ENCODE measurements at places on chromosomes 6 and 20.

- DNase-seq: no peak
Measured at GRCh38 chr6:162917506-162917905, 189.7 kb downstream of the PACRG start.

DNA sequence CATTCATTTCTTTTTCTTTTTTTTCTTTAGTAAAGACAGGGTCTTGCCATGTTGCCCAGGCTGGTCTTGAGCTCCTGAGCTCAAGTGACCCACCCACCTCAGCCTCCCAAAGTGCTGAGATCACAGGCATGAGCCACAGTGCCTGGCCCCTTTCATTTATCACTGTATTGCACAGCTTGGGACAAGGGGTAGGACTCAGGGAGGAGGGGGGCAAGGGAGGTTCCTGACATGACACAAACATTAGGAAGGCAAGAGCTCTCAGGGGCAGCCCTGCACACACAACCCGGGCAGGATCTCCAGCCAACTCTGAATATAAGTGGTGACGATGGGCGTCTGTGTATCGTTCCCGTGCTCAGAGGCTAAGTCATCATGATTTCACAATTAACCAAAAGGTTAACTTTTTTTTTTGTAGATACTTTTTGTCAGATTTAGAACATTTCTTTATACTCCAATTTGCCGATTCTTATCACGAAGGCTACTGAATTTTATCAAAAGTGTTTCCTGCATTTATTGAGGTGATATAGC is 19.9 kb downstream of the SLC2A4RG start:
- DNase-seq: no peak

- DNase-seq: no peak
Measured at GRCh38 chr6:109503327-109504224, 20.6 kb upstream of the ZBTB24 start.

- no peak for DNase-seq
Measured at GRCh38 chr6:91181416-91181815, 594.5 kb upstream of the MAP3K7 start.

DNA sequence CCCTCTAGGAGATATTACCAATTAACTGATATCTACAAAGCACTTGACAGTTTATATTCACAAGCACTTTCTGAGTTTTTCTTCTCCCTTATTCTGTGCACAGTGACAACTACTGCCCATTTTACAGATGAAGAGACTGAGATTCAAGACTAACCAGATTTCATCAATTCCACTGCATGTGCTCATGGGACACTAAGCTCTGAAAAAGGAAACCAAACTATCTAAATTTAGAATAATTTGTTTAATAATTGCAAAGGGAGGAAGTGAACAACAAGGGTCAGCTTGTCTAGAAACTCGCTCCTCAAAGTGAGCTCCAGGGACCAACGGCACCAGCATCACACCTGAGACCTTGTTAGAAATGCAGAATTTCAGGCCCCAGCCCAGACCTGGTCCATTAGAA is 50.8 kb upstream of the MYLIP start:
- no peak for DNase-seq

GRCh38 chr20:6140947-6141346 is 18.1 kb upstream of the FERMT1 start:
- DNase-seq: no peak

DNA sequence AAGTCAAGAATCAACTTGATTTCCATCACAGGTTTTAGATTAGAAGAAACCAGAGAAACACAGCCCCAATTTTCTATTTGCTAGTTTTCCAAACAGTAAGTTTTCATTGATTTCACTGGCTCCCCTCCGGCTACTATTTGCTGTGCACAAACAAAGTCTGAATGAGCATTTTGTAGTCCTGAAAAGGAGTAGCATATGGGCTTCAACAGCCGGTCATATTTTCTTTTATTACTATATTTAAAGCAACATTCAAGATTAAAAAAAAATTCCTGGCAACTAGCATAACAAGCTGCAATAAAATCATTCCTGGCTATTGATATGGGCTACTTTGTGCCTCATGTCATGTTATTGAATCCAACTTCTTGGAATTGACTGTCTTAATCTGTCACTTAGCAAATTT is 48.3 kb downstream of the CARMIL1 start:
- DNase-seq: no peak

DNA sequence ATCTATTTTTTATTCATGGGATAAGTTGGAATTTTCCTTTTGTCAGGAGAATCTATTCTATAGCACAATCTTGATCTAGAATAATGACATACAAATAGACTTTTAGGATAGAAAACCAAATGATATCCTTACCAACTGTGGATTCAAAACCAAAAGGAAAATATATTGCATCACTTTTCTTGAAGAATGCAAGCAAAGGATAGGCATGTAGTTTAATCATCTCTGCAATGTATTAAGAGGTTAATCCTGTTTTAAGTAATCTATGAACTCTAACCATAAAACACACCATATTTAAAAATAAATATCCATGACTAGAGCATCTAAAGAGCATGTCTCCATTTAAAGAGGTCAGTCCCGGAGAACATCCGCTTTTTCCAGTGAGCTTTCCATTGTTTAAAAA is 106.7 kb upstream of the CNKSR3 start:
- no peak for DNase-seq

DNA sequence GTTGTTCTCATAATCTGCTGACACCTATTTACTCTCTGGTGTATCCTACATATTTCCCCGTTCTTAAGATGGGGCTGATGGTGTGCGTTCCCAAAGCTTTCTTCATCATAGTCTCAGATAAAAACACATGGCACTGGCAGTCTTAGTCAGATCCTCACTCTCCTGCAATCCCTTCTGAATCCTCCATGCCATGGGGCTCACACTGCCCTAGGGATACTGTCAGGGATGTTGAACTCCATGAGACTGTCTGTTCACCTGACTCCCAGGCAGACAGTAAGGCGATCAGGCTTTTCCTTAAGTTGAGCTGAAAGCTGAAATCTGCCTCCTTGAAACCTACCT is 76.0 kb downstream of the SLX4IP start:
- no peak for DNase-seq

Data from frontal cortex (tissue), 4 donors.